ENCODE measurements at places on chromosomes 5 and 9.
A peak's percentile ranks its signal among the peaks of the same experiment; 100 is the strongest.

- DNase-seq, result peak; percentile 94
These were observed 73.8 kb upstream of the IL17B start for GRCh38 chr5:149452665-149453617.

DNA sequence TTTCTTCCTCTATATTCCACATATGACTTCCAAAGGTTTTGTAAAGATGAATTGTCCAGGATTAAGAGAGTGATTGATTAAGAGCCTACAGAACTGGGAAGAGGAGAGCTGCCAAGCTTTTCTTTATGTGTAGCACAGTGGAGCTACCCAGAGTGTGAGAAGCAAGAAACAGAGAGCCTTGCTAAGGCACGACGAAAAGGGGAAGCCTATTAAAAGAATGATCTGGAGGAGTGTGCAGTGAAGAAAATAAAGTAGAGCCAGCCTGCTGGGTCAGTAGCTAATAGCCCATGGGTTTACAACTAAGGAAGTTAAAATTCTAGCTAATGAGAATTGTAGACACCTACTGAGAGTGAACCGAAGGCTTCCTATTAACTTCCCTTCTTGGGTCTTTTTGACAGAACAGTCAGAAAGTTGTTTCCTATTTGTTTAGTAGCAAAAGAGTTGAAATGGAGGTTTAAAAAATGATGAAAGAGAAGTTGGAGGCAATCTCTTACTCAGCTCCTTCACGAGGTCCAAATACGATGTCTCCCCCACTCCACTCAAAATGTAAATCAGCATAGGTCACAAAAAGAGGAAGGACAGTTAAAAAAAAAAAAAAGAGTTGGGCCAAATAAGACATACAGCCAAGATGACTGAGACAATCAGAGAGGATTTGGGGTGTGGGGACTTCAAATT, 957 bp upstream of the PRR16 start:
- no peak for DNase-seq

DNA sequence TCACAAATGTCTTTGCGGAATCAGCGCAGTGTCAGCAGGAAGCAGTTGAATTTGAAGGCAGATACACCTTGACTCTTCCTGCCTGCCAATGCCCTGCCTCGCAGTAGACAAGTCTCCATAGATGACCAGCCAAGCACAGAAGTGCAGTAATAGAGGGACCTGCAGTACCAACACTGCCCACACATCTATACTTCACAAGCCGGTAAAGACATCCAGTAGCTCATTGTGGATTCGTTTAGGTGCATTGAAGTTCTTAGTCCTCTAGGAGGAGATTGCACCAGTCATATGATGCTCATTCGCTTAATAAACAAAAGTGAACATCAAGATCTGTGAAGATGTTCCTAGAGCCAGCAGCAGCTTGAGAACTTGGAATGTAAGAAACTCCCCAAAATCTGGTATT, 7.1 kb upstream of the IFNA2 start:
- no peak for DNase-seq

GRCh38 chr5:181173027-181173419, 25.6 kb downstream of the OR2V2 start:
- no peak for DNase-seq

DNA sequence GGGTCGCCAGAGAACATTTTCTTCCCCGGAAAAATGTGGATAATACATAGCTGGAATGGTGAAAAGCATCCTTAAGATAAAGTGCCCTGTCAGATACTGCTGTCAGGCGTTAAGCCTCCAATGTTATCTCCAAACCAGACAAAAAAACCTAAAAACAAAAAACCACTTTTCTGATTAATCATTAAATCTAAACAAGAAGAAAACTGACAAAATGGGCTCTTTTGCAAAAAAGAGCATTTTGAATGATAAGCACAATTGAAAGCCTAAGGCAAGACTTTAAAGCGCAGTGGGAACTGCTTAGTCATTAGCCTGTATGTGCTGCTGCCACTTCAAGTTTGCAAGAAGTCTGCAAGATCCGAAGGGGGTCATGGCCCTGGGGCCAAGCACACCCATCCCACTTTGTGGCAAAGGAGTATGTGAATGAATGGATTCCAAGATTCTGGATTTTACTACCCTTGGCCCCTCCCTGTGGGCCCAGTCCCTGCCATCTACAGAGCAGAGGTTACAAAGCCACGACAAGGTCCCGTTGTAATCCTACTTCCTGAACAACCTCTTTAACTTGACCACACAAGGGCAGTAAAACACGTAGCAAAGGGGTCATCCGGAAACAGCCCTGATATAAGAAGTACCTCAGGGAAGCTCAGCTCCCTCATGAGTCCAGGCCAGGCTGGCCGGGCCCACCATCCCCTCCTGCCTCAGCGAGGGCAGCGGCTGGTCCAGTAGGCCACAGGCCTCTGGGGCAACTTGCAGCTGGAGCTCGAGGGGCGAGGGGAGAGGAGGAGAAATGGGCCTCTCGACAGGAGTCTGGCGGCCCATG, 29.7 kb downstream of the SHB start:
- no peak for DNase-seq

All from hepatic stellate cell (primary cell).